ENCODE measurements at places on chromosomes 12 and 14.

- no peak for DNase-seq
Measured at GRCh38 chr12:45648070-45648469, 81.4 kb upstream of the ARID2 start.

DNA sequence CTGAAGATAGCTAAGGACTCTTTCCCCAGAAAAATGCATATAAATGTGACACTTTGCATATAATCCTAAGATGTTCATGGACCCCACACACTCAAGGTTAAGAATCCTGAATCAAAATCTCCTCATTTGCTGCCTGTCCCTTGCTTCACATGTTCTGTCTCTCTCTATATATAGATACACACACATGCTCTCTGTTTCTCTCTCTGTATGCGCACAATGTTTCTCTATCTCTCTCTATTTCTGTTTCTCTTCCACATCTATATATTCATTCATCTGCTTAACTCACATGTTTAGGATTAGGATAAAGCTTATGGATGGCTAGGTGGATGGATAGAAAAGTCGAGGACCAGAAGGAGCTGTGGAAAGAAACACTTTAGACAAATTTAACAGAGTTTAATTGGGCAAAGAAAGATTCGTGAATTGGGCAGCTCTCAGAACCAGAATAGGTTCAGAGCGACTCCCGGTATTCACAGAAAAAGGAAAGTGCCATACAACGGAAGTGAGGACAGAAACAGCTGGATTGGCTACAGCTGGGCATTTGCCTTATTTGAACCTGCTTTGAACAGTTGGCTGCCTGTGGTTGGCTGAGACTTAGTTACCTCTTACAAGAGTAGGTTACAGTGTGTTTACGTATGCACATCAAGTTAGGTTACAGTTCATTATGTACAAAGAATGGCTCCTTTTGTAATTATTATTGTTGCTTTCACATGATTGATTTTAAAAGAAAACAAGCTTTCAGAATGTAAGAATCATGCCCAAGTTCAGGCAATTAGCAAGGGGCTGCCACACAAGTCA is 57.6 kb downstream of the EMP1 start:
- DNase-seq, result no peak

DNA sequence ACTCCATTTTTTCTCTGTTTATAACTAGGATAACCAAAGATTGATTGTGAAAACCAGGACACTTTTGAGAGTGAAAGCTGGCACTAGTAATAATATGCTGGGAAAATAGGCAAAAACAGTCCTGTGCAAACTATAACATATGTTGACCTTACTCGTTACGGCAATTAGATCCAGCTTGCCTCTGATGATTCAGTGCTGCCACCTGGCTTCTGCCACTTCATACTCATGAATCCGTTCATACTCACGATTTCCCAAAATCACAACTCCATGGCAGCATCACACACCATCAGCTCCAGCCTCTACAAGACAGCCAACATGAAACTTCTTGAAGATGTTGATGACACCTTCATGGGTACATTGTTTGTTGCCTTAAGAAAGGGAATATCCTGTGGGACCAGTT is 49.1 kb upstream of the CAND1 start:
- DNase-seq, result no peak

GRCh38 chr14:21092273-21093011 is 6.0 kb downstream of the ZNF219 start:
- peak; percentile 95 for DNase-seq

DNA sequence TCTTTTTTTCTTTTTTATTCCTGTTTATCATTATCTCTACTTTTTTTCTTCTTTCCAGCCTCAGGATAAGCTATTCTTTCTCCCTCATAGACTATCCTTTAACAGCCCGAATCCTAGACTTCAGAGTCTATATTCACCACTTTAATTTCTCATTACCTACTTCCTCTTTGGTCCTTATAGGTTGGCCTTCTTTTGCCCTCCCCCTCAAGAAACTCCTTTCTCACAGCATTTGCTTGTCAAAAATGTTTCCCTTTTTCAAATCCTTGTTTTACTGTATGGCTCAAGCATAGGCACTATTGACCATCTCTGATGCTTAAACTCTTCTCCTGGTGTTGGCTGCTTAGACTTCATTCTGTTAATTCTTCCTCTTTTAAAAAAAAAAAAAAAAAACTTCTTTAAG is 52.5 kb downstream of the KIAA0586 start:
- DNase-seq, result no peak

- peak; percentile 24 for DNase-seq
Measured at GRCh38 chr12:76144245-76144549, 59.7 kb upstream of the NAP1L1 start.
